Right lobe of liver (tissue), 6 donors: ENCODE measurements at places on chromosomes 3 and 15. TPM values are rescaled to one million over a fixed set of nuclear protein-coding genes. Genes with fewer than 3 reads are reported as not detected.

DNA sequence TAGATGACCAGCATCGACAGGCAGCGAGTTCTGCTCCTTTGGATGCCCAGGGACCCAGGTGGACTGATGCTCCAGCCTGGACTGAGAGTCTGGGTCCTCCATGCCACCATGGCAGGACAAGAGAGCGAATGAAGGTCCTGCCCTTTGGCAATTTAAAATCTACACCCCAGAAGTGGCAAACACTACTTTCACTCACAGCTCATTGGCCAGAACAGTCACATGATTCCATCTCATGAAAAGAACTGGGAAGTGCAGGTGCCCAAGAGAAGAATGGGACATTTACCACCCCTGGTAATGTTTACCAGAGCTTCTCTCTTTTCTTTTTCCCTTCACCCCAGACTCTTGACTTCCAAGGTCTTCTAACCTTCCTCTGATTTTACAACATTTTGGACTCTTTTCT lies 87.8 kb upstream of the SLCO3A1 start:
- DNase-seq = no peak

DNA sequence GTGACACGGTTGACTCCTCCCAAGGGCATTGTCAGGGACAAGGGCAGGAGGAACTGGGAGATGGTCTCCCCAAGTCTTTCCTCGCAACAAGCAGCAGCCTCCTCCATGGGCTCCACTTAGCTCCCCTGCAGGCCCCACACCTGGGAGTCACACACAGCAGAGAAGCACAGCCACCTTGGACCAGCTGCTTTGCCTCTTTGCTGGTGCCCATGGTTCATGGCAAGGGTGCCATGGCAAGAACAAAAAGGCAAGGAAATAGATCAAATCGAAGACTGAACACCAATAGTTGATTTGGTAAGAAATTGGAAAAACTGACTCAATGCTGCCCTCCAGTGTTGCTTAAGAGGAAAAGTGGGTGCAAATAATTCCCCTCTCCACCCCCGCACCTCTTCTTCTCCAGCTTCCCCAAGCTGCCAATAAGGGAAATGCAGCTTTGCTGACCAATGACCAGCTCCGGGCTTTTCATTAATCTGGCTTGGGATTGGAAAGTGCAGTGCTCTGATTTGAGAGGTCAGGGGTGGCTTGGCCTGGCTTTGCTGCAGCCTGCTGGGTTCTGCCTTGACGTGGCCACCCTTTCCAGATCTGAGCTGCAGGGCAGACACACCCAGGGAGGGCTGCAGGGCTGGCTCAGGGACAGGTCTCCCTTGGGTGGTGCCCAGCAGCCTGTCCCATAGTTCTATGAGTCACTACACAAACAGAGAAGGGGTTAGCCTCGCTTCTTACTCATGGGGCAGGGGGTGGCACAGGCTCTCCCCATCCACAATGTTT lies 162.0 kb downstream of the KLF13 start:
- DNase-seq = peak; percentile 83

- DNase-seq = no peak
Observed at GRCh38 chr3:3862534-3862933, 63.3 kb downstream of the LRRN1 start.

SEC22A gene
- total RNA-seq = 21.3 TPM

CLDN11 gene
- 1.6 TPM for total RNA-seq

DNA sequence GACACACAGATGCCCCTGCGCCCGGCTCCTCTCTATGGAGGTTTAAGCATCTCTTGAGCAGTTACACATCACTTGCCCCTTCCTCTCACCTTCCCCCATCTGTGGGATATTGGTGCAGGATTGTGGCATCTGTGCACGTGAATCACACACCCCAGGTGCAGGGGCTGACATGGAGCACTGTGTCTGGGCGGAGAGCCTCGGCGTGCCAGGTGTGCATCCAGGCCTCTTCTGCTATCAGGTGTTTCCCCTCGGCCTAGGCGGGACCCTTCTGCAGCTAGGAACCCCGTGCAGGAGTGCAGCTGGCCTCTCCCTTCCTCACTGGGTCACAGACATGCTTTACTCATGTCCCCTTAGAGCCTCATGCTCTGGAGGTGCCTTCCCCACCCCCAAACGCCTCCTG lies 33.4 kb upstream of the MUC13 start:
- no peak for DNase-seq

GRCh38 chr15:57795261-57795660 lies 88.7 kb downstream of the POLR2M start:
- DNase-seq = no peak
